HT-29 (cell line): ENCODE measurements at places on chromosomes 5 and 9. TPM values are rescaled to one million over a fixed set of nuclear protein-coding genes. Genes with fewer than 3 reads are reported as not detected.
A peak's percentile ranks its signal among the peaks of the same experiment; 100 is the strongest.

- DNase-seq = no peak
These were observed 1.9 kb downstream of the PJA2 start for GRCh38 chr5:109407913-109408312.

- no peak for DNase-seq
These were observed 351.3 kb downstream of the DRD1 start for GRCh38 chr5:175092691-175093090.

Gene CDKN2B
- 13.0 and 24.8 TPM in 2 replicates for total RNA-seq

DNA sequence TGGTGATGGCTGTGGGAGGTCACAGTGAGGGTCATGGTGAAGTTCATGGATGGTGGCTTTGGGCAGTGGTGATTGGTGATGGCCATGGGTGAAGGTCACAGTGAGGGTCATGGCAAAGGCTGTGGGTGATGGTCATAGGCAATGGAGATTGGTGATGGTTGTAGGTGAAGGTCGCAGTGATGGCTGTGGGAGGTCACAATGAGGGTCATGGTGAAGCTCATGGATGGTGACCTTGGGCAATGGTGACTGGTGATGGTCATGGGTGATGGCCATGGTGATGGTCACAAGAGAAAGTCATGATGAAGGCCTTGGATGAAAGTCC, 115.6 kb upstream of the IRX4 start:
- no peak for DNase-seq

Gene CNTRL
- total RNA-seq = 4.7 and 7.4 TPM in 2 replicates

GRCh38 chr9:11506980-11507379, 894.2 kb upstream of the PTPRD start:
- no peak for DNase-seq

Gene ENTREP1
- total RNA-seq = not detected in 2 replicates

- DNase-seq = no peak
These were observed 718 bp downstream of the QSOX2 start for GRCh38 chr9:136244969-136245218.

- DNase-seq = no peak
These were observed 980 bp upstream of the RHOBTB3 start for GRCh38 chr5:95730011-95730700.

DNA sequence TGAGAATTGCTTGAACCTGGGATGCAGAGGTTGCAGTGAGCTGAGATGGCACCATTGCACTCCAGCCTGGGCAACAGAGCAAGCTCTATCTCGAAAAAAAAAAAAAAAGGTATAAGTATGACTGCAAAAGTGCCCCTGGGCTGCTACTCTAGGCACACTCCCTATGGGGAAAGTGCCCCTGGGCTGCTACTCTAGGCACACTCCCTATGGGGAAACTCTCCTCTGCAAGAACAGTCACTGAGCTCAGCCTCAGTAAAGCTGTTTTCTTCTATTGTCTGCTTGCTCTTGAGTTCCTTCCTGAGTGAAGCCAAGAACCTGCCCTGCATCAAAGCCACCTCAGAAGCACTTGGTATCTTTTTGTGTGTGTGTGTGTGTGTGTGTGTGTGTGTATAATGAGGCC, 20.9 kb upstream of the TENT2 start:
- no peak for DNase-seq

DNA sequence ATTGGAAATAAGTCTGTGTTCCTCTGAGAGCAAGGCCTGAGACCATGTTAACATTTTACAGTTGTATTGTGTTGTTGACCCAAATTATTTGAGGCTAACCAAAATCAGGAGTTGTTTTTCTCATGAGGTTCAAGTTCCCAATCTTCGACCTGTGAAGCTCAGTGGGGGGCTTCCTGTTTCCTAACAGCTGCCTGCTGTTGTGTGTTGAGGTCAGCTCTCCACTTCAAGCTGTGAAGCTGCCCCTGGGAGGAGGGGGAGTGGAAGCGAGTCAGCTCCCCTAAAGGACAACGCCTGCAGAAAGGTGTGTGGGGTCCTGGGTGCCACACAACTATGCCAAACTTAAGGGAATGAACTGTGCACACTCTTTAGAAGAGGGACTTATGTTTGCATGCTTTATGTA, 295.5 kb downstream of the IRX1 start:
- DNase-seq = no peak

- no peak for DNase-seq
These were observed 340.6 kb upstream of the DAB2 start for GRCh38 chr5:39765366-39765765.

Gene TIMD4
- not detected in 2 replicates for total RNA-seq

GRCh38 chr5:107322936-107323335, 347.8 kb downstream of the EFNA5 start:
- DNase-seq = no peak

- DNase-seq = no peak
These were observed 212.5 kb downstream of the DAB2IP start for GRCh38 chr9:121863955-121864354.

- no peak for DNase-seq
These were observed 374.9 kb downstream of the PSAT1 start for GRCh38 chr9:78671785-78672184.

GRCh38 chr5:39599721-39600431, 175.1 kb upstream of the DAB2 start:
- DNase-seq = peak; percentile 76

DNA sequence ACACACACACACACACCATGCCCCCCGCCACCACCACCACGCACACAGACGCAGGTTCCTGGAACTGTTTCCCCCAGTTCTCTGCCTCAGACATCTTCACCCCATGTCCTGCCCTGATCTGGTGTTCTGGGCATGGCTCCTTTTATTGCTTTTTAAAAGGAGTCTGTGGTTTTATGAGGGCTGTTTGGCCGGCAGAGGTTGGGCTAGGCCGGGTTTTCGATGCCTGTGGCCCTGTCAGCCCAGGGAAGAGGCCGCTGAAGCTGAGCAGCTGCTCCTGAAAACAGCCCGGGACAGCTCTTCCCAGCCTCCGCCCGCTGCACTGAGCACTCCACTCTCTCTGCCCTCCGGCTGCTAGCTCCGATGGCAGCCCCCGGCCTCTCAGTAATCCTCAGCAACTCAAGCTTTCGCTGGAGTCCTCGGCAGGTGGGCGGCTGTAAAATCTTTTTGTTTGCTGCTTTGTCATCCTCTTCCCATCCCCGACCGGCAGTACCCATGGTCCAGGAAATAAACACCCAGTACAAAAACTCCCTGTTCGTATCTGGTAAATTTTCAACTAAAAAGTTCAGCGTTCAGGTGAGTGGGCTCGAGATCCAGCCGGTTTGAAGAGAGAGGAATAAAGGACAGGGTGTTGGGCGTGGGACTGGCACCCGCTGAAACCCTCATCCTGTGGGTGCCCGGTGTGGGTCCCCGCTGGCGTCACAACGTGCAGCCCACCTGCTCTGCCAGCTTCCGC, 103.0 kb upstream of the ERCC6L2 start:
- DNase-seq = peak; percentile 39

- DNase-seq = no peak
These were observed 5.5 kb downstream of the EFCAB9 start for GRCh38 chr5:172199446-172199845.

Gene MARCOL
- not detected in 2 replicates for total RNA-seq

- no peak for DNase-seq
These were observed 79.3 kb upstream of the FBXW11 start for GRCh38 chr5:172085738-172086137.

DNA sequence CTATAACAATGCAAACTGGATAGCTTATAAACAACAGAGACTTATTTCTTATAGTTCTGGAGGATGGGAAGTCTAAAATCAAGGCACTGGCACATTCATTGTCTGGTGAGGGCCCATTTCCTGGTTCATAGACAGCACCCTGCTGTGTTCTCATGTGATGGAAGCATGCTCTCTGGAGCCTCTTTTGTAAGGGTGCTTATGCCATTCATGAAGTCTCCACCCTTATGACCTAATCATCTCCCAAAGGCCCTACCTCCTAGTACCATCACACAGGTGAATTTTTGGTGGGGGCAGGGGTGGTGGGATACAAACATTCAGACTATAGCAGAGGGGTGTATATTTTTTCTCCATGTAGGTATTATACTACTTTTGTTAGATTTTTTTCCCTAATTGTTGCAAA, 92.4 kb downstream of the UNC13B start:
- DNase-seq = no peak

Gene AGXT2
- total RNA-seq = not detected in 2 replicates

GRCh38 chr5:147509710-147510651, at the start of gene DPYSL3:
DPYSL3 (minus strand) TSS chr5:147510068; CDS start chr5:147509858, 210 bp downstream.
- DNase-seq = no peak

- no peak for DNase-seq
These were observed 30.0 kb upstream of the FGD3 start for GRCh38 chr9:92917176-92917800.

GRCh38 chr9:89471390-89471789, 26.5 kb downstream of the SEMA4D start:
- DNase-seq = no peak

DNA sequence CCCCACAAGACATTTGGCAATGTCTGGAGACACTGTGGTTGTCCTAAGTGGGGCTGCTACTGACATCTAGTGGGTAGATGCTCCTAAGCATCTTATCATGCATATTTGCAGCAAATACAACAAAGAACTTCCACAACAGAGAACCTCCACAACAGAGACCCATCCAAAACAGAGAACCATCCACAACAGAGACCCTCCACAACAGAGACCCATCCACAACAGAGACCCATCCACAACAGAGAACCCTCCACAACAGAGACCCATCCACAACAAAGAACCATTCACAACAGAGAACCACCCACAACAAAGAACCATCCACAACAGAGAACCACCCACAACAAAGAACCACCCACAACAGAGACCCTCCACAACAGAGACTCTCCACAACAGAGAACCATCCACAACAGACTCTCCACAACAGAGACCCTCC, 32.8 kb downstream of the ARPC5L start:
- peak; percentile 47 for DNase-seq

GRCh38 chr5:179270581-179271427, 74.5 kb downstream of the ADAMTS2 start:
- DNase-seq = no peak

- no peak for DNase-seq
These were observed 20.7 kb upstream of the EBF1 start for GRCh38 chr5:159120446-159120845.

DNA sequence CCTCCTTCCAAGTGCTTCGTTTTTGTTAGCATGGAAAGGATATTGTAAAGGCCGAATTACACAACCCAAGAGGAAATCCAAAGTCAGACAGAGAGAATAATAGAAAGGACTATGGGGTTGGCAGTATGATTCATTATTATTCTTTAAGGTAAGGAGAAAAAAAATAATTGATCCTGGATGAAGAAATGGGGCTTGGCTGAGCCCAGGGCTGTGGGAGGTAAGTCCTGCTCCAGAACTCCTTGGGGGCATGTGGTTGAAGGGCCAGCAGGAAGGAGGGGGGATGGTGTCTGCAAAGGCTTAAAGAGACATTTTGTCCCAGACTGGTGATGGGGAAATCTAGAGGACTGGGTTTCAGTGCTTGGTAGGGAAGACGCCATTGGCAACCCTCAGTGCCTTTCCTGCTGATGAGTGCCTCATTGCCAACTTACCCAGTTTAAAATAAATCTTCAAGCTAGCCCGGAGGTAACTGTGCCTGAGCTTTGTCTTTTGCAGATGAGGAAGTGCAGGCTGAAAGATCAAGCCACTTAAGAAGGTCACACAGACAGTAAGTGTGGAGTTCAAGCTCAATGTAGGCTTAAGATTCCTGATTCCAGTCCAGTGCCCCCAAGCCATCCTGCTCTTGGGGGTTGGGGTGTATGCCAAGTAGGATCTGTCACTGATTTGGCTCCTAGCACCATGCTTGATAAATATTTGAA, 30.2 kb downstream of the FOXI1 start:
- DNase-seq = no peak

DNA sequence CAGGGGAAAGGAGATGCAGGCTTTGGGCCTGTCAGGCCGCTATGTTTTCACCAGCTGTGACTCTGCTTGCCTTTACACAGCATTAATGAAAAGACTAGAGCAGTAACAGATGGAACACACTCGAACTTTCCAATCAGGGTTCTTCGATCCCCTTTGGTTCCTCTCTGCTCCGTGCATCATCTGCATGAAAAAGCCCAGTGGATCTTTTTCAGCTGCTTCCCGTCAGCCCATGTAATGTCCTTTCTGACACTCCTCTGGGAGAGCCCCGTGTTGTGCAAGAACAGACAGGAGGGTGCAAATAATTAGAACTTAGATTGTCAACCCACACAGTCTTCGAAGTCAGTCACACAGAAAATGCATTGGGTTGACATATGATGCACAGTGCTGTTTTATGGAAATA, 448.9 kb upstream of the ZNF462 start:
- no peak for DNase-seq

DNA sequence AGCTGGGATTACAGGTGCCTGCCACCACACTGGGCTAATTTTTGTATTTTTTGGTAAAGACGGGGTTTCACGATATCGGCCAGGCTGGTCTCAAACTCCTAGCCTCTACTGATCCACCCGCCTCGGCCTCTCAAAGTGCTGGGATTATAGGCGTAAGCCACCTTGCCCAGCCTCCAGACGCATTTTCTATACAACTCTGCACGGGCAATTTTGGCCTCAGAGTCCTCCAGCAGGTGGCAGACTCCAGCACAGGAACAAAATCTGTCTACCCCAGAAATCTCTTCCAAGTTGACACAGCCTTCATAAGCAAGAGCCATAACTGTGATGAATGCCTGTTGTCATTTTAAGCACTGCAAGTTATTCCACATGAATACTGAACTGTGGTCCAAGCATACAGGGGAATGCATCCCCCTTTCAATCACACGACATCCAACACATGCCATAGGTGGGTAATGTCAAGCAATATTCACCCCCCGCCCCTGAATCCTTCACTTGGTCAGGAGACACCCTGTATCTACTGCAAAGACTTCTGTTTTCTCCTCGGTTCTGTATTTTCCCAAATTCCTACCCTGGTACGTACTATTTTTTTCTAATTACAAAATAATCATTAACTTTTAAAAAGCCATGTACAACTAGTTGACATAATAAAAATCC, 50.8 kb downstream of the ALDH7A1 start:
- peak; percentile 71 for DNase-seq

DNA sequence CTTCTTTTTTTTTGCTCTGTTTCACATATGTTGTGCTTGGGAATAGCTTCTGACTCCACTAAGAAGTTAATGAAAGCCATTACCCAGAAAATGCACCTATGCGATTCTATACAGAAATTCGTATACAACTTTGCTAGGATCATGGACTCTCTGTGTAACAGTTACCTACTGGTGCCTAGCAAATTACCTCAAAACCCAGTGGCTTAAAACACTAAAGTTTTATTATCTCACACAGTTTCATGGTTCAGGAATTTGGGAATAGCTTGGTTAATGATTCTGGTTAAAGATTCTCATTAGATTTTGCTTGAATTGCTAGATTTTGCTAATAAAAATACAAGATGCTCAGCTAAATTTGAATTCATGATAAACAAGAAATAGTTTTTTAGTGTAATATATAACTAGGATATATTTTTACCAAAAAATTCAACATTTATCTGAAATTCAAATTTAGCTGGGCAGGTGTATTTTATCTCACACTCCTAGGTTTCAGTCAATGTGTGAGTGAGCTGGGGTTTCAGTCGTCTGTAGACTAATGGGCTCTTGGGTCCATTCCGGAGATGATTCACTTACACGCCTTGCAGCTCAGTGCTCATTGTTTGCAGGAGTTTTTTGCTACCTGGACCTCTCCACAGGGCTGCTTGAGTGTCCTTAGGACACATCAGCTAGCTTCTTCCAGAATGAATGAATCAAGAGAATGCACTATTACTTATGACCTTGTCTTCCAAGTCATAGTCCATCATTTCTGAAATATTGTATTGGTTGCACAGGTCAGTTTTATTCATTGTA, 75.1 kb downstream of the MROH2B start:
- no peak for DNase-seq
